ENCODE measurements at places on chromosomes 2 and 18.

- DNase-seq, result no peak
These were observed 86.1 kb downstream of the L3MBTL4 start for GRCh38 chr18:6328621-6329010.

GRCh38 chr2:51441786-51442185, 409.9 kb upstream of the NRXN1 start:
- no peak for DNase-seq

- no peak for DNase-seq
These were observed 193.0 kb upstream of the THSD7B start for GRCh38 chr2:136572335-136572734.

GRCh38 chr2:42163444-42164045, 5.6 kb upstream of the EML4 start:
- DNase-seq, result no peak

- DNase-seq, result no peak
These were observed 34.5 kb downstream of the ZNF519 start for GRCh38 chr18:14097761-14098160.

DNA sequence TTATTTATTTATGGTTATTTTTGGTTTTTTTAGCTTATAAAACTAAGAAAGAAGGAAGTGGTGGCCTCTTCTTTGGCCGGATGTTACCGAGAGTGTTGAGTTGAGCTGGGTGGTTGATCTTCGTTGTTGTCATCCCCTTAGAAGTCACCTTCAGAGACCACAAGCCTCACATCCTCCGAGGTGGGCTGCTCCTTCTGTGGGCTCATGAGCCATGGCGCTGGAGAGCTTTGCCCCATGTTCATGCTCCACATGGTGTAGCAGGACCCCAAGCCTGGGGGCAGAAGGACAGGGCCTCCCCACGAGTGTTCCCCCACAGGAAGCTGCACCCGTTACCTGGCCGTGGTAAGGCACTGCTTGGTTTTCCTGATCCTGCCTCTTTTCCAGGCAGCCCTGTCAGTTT, 23.4 kb downstream of the SNTG2 start:
- DNase-seq, result no peak

- peak; percentile 66 for DNase-seq
These were observed 169.2 kb downstream of the CDH20 start for GRCh38 chr18:61502472-61502871.

DNA sequence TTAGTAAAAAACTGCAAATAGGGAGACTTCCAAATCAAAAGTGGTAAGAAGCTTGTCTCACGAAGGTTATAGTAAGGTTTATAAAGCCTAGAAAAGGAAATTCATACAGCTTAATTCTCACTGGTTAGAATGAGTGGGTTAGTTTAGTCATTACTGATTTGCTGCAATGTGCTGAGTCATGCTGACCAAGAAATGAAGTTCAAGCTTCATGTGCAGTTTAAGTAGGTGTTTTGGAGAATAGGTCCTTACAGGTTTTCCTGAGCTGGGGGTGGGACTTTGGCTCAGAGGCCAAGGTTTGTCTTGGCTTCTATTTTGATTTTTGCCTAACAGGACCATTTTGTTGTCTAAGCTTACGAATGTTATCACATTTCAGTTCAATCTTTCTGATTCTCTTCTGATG, 15.1 kb downstream of the CLIP4 start:
- DNase-seq, result no peak

DNA sequence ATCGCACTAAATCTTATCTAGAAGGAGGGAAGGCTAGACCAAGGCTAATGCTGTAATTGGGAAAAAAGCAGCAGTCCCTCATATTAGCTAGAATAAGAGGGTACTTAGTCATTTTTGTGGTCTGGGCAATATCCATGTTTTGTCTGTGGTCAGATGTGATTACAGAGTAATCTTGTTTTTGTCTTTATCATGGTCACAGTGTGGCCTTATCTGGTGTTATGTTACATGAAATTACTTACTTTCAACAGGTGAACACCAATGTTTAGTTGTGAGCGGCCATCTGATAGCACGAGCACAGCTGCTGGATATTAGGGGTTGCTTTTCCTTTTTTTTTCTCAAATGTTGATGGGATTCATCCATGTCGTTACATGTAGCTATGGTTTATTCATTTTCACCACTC, 23.7 kb upstream of the PLEKHM3 start:
- no peak for DNase-seq

GRCh38 chr2:32647180-32647651, 19.4 kb downstream of the TTC27 start:
- no peak for DNase-seq

DNA sequence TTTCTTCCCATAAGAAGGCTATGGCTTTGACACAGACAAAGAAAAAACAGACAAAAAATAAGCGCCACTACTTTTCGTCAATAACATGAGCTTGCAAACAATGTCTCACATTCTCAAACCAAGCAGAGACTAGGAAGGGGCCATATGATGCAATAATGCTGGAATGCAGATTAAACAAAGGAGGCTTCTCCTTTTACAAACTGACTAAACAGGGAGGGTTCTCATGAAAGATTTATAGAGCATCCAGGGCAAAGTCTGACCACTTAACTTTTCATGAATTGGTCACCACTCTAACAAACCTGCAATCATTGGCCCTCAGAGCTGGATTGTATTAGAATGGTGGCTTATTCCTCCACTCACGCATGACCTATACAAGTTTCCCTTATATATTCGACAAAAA, 663.3 kb upstream of the CHAC2 start:
- DNase-seq, result no peak

GRCh38 chr18:52367953-52368742, 28.2 kb downstream of the DCC start:
- no peak for DNase-seq

GRCh38 chr2:6072276-6072675, 380.1 kb downstream of the SOX11 start:
- no peak for DNase-seq

- peak; percentile 34 for DNase-seq
These were observed 1063.8 kb downstream of the SOCS6 start for GRCh38 chr18:71352618-71353017.

DNA sequence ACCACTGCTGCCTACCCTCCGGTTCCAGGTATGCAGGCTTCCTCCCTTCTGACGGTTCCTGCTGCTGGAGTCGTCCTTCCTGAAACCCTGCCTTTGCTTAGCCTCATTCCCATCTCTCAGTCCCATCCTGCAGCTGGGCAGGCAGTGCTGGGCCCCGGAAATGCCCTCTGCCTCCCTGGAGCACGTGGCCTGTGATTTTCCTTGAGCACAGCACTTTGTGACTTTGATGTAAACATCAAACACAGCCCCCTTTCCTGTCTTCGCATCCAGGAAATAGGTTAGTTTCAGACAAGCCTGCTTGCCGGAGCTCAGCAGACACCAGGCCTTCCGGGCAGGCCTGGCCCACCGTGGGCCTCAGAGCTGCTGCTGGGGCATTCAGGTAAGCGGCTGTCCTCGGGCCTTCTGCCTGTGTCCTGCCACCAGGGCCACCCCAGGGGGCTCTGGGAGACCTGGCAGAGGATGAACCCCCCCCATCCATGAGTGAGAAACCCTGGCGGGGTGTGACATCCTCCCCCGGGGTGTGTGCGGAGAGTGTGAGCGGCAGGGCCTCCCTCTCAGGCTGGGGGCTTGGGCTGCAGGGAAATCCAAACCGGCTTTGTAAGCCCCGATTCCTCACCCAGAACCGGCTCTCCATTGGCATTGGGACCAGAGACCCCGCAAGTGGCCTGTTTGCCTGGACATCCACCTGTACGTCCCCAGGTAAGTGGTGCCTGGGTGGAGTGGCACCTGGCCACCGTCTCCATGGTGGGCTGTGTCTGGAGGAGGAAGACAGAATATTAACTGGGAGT, at the start of gene ZAP70:
Gene ZAP70, plus strand, starts transcription at position 281 of the 788 bp plus-strand sequence. CDS start 10,461 bp downstream, outside the sequence.
- DNase-seq, result no peak

DNA sequence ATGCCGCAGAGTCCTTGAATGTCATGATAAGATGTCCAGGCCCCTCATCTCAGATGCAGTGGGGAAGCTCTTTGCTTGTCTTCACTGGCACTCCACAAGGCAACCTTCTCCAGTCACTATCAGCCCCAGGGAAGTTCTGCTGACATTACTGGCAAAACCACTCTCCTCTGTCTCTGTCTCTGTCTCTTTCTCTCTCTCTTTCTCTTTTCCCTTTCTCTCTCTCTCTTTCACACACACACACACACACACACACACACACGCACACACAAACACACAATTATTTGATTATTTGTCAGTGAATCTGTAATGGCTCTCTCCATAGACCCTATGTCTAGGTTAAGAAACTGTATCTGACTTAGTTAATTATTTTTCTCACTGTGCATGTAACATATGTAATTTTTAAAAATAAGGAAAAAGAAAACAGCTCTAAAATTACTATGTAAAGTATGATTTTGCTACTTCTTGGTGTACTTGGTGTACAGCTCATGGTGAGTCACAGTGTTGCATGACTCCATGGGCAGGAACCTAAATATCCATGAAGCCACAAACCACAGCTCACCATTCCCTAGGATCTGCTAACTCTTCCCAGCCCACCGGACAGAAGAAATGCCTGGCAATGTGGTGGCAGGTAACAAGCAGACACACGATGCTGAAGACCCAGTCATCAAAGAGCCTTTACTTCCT, 594.9 kb upstream of the ID2 start:
- no peak for DNase-seq

DNA sequence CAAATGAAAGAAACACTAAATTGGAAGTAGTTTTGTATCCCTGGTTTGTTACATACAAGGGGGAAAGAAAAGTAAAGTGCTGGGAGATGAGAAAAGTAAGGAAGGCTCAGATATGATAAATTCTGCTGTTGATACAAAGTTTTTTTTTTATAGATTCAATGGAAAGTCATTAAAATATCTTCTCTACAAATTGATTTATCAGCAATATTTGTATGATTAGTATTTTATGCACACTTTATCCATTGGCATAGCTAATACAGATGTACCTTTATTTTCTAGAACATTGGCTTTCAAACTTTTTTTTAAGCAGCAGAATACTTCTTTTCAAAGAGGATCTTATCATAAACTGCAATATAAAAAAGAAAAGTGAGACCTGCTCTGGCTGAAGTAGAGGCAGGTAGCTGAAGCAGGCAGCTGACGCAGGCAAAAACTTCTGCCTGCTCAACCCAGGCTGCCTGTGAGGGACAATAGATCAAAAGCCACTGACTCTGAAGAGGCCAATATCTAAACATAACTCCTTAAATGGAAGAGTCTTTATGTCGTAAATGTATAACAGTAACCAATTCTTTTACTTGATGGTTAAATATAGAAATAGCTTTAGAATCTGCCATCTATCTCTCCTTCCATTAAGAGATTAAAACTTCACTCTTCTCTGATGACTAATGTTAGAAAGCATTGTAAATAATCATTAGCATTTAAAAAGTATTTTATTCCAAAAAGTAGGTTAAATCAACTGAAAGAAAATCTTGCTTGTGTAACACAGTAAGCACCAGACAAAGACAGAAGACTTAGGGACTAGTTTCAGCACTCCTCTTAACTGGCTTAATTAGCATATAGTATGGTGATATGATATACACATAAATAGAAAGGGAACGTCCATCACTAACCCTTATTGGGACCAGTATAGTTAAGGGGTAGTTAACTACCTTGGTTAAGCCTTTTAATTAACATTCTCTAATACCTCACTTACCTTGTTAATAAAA, 174.2 kb downstream of the SLC39A10 start:
- DNase-seq, result no peak

DNA sequence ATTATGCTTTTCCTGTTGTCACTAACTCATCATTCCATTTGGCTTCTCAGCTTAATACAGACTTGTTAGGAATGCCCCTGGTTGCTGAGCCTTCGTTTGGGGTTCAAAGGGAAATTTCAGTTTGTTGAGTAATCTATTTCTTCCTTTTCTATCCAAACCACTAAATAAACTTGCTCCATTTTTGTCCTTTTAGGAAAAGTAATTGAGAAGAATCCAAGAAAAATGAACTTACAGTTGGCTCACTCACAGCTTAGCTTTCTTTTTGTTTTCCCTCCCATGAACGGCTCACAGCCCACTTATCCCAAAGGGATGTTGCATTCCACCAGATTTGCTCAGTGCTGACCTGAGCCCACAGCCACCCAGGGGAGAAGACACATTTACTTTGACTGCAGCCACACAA, 73.9 kb downstream of the SOX11 start:
- DNase-seq, result no peak

- no peak for DNase-seq
These were observed 898.1 kb downstream of the EPHA4 start for GRCh38 chr2:220674033-220674432.

- DNase-seq, result no peak
These were observed 118.6 kb downstream of the RBMS1 start for GRCh38 chr2:160375037-160375436.

DNA sequence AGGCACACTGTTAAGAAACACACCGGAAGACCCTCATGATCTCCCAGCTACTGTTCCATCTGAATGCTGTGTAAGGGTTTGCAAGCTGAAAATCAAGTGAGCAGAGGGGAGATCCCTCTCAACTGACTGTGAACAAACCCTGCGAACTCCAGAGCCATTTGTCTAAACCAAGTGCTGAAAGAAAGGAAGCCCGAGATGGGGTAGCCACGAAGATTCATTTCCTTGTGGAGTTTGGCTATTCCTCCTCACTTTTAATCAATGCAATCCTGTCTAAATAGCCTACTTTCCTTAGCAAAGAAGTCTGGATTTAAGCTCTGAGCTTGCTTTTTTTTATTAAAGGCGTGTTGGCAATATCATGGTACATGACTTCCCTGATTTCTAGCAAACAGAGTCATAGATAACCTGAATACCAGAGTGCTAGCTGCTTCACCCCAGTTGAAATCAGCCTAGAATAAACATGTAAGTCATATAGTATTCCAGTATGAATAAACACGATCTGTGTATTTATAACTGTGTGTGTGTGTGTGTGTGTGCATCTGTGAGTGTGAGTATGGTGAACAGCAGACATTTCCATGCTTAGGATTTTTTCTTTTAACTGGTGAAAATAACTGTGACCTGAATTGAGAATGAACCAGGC, 365.2 kb downstream of the ZNF521 start:
- no peak for DNase-seq

DNA sequence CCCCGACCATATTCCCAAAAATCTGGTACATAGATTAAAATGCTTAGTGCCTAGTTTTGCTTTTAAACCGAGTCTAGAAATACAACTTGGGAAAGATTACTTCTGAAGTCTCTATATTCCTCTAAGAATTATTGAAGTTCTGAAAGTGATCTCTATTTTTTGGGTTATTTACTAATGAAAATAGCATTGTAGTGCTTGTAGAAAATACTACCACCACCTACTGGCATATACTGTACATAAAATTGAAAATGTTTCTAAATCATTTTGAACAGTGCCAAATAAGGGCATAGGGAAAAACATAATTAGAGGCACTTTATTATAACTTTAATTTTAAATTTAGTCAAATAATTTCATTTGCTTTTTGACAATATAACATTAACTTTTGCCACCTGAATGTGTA, 1399.6 kb upstream of the ZEB2 start:
- DNase-seq, result no peak

Data from NCI-H748 treated with DMSO at 0.1 percent for 48 hours (cell line).